Breast epithelium (tissue), 4 donors: ENCODE measurements at places on chromosomes 11 and 22. TPM values are rescaled to one million over a fixed set of nuclear protein-coding genes. Genes with fewer than 3 reads are reported as not detected.

Gene NXPE1
- 1.3 TPM for total RNA-seq

Gene LGALS12
- 6.6 TPM for total RNA-seq

Gene PHOX2A
- total RNA-seq, result not detected

Gene ETS1
- total RNA-seq, result 65.6 TPM

Gene ANKK1
- total RNA-seq, result 3.4 TPM

Gene MPZL2
- 4.6 TPM for total RNA-seq

Gene PNPLA3
- total RNA-seq, result 2.4 TPM

Gene TIGD3
- total RNA-seq, result 0.29 TPM

Gene NXPE4
- total RNA-seq, result 0.29 TPM

Gene DRICH1
- not detected for total RNA-seq

Gene CYP2D6
- total RNA-seq, result 2.0 TPM

Gene APOBEC3G
- 14.1 TPM for total RNA-seq

Gene MUC6
- 1.9 TPM for total RNA-seq

Gene SOX10
- total RNA-seq, result 0.16 TPM

Gene A4GALT
- total RNA-seq, result 32.8 TPM

Gene USP2
- 3.8 TPM for total RNA-seq

Gene NAALADL1
- 15.5 TPM for total RNA-seq

Gene API5
- 65.0 TPM for total RNA-seq

Gene MMP8
- total RNA-seq, result not detected

Gene KIRREL3
- not detected for total RNA-seq

Gene STK33
- total RNA-seq, result 0.33 TPM

Gene VSIG10L2
- 4.1 TPM for total RNA-seq

Gene SCGB1C1
- not detected for total RNA-seq

Gene COMMD9
- total RNA-seq, result 38.3 TPM

Gene SLC35C1
- total RNA-seq, result 18.1 TPM

Gene FAM227A
- total RNA-seq, result 0.16 TPM

Gene MUC15
- 61.2 TPM for total RNA-seq

Gene GRM5
- 0.33 TPM for total RNA-seq

Gene OR2AG2
- 0.44 TPM for total RNA-seq

Gene MS4A7
- 105 TPM for total RNA-seq

Gene ART5
- total RNA-seq, result 3.3 TPM

Gene LRRC32
- 7.5 TPM for total RNA-seq

Gene MS4A4E
- total RNA-seq, result 0.66 TPM

Gene P2RX3
- not detected for total RNA-seq

Gene C1QTNF4
- total RNA-seq, result 5.6 TPM

Gene CFAP300
- total RNA-seq, result 8.3 TPM

Gene GRIK4
- not detected for total RNA-seq

Gene GRAMD4
- 61.0 TPM for total RNA-seq

Gene KCNJ11
- 5.0 TPM for total RNA-seq

Gene UPB1
- 0.33 TPM for total RNA-seq

Gene SGSM1
- total RNA-seq, result 1.9 TPM

Gene OR5AS1
- total RNA-seq, result not detected

Gene IL17REL
- total RNA-seq, result not detected

Gene FAM181B
- total RNA-seq, result 0.33 TPM

Gene SCGB1A1
- not detected for total RNA-seq

Gene RBM7
- total RNA-seq, result 25.2 TPM

Gene ZNRF3
- total RNA-seq, result 6.9 TPM

Gene PICALM
- total RNA-seq, result 328 TPM

Gene FHIP1B
- 42.1 TPM for total RNA-seq

Gene MUC5B
- not detected for total RNA-seq

Gene CRYBA4
- total RNA-seq, result not detected

Gene OR4X2
- total RNA-seq, result not detected

Gene TRPM5
- total RNA-seq, result not detected

Gene OR2AT4
- total RNA-seq, result not detected

Gene DEPDC7
- 0.59 TPM for total RNA-seq
